Foreskin keratinocyte (primary cell): ENCODE measurements at places on chromosomes 11 and 22. TPM values are rescaled to one million over a fixed set of nuclear protein-coding genes. Genes with fewer than 3 reads are reported as not detected.

GRCh38 chr11:26916805-26917204 lies 77.1 kb upstream of the FIBIN start:
- no peak for DNase-seq

DNA sequence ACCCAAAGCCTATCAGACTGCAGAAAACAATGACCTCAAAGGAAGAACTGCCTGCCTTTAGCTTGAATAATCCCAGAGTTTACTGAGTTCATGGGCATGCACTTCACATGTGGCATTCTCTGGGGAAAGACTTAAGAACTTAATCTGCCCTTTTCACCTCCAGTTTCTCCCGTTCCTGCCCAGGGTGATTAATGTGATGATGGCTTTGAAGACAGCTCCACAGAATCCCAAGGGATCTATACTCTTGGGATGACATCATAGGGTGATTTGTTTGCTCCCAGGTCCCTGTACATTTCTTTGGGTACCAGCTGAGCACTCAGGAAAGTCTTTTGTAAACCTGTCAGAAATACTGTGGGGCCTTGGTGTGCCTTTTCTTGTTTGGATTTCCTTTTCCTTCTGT lies 14.0 kb downstream of the FJX1 start:
- DNase-seq, result no peak

DNA sequence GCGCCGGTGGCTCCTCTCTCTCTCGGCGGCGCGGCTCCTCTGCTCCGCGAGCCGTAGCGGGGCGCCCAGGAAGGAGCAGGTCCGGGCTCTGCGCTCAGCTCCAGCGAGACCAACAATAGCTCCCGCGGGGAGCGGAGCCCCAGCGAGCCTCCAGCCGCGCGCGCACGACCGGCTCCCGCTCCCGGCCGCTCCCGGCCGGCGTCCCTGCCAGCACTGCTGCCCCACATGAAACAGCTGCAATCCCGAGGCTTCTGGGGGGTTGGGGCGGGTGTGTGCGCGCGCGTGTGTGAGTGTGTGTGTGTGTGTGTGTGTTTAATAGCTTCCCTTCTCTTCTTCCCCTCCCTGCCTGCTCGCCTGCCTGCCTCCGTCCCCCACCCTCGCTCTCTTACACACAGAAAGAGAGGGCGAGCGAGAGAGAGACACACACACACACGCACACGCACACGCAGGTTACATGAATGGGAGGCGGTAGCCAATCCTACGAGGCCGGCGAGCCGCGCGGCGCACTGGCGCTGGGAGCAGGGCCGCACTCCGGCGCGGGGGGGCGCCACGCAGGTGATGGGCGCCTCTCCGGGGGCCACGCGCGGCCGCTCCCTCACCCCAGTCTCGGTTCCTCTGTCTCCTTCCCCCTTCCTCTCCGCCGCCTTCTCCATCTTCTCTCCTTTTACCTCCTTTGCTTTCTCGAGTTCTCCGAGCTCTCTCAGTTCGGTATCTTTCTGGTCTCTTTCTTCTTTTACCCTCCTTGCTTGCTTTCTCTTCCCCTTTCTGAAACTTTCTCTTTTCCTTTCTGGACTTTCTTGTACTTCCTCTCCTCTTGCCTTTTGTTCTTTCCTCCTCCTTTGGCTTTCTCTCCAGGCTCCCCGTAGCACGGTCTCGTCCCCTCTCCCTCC lies at the start of gene TENM4:
Gene TENM4 (minus strand): TSS at position 460 of the 890 bp plus-strand sequence. CDS start 371,086 bp downstream, outside the sequence.
- DNase-seq, result peak; percentile 71

DNA sequence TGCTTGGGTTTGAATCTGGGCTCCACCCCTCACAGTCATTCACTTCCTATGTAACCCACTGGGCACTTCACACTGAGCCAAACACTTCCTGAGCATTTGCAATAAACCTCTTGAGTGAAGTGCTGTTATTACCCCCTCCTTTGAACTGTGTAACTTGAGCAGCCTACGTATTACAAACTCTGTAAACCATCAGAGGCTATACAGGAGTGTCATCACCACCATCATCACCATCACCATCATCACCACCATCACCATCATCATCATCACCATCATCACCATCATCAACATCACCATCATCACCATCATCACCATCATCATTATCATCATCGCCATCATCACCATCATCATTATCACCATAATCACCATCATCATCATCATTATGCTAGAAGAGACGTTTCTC lies 18.4 kb downstream of the RTL6 start:
- no peak for DNase-seq

DNA sequence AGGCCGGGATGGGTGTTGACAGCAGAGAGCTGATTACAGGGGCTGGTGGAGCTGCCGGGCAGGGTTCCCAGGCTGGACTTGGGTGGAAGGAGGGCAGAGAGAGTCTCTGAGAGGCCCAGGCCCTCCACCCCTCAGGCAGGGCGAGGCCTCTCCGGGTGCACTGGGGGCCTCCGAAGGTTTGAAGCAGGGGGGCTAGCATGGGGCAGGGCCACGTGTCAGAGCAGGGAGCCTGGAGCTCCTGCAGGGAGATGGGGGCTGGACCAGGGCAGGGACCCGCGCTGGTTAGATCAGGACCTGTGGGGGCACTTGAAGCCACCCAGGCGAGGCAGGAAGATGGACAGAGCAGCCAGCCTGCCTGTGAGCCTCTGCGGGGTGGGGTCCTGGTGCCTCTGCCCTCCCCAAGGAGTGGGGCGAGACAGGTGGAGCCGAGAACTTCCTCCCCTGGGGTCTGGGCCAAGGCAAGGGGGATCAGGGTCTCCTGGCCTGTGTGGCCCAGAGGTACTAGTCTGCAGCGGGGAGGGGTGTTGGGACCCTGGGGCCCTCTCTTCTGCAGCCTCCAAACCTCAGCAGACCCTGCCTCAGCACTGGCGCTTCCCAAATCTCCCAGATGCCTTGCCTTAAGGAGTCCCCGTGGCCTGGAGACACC lies 911 bp downstream of the PANX2 start:
- no peak for DNase-seq

PGA5 gene
- total RNA-seq, result not detected in 2 replicates

FJX1 gene
- 72.5 and 92.3 TPM in 2 replicates for total RNA-seq

FGF3 gene
- not detected in 2 replicates for total RNA-seq

RNF121 gene
- total RNA-seq, result 21.6 and 24.4 TPM in 2 replicates

TRPM5 gene
- not detected in 2 replicates for total RNA-seq
